ENCODE measurements at places on chromosomes 2 and 18. TPM values are rescaled to one million over a fixed set of nuclear protein-coding genes. Genes with fewer than 3 reads are reported as not detected.
A peak's percentile ranks its signal among the peaks of the same experiment; 100 is the strongest.

DNA sequence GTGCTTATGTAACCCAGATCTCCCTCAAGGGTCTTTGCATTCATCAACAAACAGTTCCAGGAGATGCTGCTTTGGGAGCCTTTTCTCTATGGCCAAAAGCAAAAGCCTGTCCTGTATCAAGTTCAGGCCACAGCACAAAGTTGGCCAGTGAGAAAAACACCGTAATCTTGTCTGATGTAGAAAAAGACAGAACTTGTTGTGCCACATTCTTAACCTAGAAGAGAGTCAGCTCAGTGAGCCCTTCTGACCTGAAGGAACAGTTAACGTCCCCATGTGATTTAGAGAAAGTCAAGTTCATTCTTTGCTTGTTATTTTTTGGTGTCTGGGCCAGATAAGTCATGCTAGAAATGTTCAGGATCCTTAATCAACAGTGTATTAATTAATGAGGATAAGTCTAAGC lies 7.8 kb upstream of the CNDP1 start:
- no peak for DNase-seq

DNA sequence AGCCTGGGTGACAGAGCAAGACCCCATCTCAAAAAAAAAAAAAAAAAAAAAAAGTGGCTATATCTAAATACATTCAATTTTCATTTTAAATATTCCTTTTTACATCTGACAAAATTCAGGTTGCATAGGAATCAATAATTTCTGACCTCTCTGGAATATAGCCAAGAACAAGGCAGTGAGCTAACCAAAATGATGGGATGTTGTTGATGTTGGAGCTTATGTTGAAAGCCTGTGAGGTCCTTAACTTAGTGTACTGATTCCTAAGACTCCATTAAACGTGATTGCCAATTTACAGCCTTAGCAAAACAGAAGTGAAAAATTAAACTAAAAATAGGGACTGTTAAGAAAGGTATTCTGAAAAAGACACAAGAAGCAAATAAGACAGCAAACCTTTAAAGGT lies 109.6 kb downstream of the MEP1B start:
- no peak for DNase-seq

DNA sequence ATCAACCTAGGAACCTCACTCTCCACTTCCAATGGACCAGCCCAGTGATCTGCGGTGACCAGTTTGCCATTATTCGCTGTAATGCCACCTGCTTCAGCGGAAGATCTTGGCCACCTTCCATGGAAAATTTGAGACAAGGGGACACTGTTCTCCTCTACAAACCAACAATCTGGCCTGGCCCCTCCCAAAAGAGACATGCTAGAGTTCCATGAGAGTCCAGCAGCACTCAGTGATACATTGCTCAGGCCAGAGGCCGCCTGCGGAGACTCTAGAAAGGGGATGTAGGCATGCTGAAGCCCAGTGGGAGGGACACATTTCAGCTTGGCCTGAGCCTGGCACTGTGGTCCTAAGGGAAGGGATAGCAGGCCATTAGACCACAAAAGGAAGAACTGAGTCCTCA lies 58.3 kb downstream of the COL6A3 start:
- no peak for DNase-seq

GRCh38 chr18:3060667-3061580 lies 48.0 kb upstream of the LPIN2 start:
- no peak for DNase-seq

- DNase-seq = no peak
Observed at GRCh38 chr2:104870100-104870975, 16.4 kb downstream of the POU3F3 start.

DNA sequence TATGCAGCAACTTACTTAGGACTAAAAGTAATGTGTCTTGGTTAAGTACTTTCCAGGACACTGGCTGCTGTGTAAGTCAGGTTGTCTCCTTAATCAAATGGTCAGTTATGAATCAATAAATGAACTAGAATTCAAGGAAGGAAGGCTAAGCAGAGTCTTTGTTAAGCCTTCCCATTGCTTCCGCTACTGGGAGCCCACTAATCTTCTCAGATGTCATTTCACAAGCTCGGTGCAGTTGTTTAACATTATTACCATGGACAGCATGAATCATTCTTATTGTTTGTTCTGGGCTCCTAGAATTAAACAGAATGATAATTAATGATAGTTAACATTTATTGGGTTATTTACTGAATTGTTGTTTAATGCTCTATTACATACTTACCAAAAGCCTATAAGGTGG lies 26.0 kb upstream of the MEIS1 start:
- DNase-seq = no peak

DNA sequence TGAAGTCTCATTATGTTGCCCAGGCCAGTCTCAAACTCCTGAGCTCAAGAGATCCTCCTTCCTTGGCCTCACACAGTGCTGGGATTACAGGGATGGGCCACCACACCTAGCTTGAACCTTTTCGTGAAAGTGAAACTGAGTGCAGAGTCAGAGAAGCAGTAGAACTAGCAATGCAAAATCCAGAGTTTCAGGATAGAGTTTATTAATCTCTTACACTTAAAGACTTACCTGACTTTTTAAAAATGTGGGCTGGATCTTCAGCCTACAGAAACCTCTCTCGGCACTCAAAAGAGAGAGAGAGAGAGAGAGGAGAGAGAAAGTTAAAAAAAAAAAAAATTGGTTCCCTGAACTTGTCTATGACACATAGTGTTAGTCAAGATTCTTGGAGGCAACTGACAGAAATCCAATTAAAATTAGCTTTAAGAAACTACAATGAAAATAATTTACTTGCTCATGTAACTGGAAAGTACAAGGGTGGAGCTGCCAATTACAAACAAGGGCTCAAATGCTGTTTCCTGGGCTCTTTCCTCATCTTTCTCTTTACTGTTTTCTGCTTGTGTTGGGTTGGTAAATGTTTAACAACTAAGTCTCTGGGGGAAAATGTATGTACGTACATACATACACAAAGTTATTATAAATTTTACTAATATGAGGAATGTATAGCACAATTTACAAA lies 98.1 kb upstream of the CERS6 start:
- no peak for DNase-seq

- no peak for DNase-seq
Observed at GRCh38 chr2:59112258-59112657, 871.1 kb upstream of the FANCL start.

DNA sequence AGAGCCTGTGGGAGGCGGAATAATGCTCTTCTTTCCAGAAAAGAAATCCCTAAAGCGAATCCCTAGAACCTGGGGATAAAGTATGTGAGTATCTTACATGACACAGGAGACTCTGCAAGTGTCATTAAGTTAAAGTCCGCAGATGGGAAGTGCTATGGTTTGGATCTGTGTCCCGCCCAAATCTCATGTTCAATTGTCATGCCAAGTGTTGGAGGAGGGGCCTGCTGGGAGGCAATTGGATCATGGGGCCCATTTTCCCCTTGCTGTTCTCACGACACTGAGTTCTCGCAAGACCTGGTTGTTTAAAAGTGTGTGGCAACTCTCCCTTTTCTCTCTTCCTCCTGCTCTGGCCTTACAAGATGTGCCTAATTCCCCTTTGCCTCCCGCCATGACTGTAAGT lies 207.8 kb downstream of the MYT1L start:
- DNase-seq = no peak

DNA sequence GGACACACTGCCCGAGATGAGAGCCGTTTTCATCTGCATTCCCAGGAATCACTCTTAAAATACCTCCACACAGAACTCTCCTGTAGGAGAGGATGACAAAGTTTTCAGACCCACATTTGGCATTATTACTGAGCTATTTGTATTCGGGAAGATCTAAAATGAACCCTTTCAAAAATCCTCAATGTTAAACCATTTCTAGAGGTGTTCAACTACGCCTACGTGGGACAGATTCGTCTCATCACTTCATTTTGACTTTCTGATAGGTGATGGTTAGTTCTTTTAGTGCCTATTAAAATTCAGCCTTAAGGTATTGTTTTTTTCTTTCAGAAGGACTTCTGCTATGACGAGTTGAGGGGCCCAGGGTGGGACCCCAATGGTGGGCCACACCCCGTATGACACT lies 71.4 kb upstream of the MGAT4A start:
- no peak for DNase-seq

GRCh38 chr2:200077838-200078237 lies 122.5 kb downstream of the MAIP1 start:
- no peak for DNase-seq

- DNase-seq = no peak
Observed at GRCh38 chr2:56170504-56170903, 13.3 kb upstream of the CCDC85A start.

DNA sequence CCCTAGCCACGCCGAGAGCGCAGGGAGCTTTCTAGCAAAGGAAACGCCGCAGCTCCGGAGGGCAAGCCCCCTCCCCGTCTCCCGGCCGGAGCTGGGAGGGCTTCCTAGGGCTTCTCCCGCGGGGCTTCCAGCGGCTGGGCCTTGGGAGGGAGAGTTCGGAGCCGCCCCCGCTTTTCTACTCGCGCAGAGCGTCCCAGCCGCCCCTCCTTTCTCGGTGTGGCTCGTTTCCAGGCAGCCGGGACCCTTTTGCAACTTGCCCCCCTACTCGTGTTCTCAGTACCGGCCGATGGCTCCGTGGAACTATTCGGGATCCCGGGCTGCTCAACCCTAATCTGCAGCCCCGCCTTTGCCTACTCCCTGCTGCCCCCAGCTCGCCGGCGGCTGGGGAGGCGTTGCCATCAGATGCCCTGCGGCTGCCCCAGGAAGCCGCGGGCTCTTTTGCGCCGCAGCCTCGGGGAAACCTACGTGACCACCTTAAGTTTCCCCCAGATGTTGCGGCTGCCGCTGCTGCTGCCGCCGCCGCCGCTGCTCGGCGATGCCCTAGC lies 1.5 kb upstream of the NR4A2 start:
- DNase-seq = peak; percentile 81

- DNase-seq = no peak
Observed at GRCh38 chr18:78399992-78400503, 579.6 kb upstream of the SALL3 start.

DNA sequence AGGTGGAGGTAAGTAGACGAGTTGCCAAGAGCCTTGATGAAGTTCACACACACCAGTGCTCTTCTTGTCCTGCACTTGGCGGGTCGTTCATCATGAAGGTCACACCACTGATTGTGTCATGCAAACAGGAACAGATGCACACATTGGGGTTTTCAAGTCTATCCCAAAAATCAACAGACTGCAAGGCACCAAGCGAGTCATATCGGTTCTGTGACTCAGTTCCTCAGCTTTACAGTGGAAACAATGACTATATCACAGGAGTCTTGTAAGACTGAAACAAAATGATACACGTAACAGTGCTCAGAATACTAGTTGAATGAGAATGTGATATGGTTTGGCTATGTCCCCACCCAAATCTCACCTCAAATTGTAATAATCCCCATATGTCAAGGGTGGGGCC lies 526.9 kb upstream of the ID2 start:
- no peak for DNase-seq

DNA sequence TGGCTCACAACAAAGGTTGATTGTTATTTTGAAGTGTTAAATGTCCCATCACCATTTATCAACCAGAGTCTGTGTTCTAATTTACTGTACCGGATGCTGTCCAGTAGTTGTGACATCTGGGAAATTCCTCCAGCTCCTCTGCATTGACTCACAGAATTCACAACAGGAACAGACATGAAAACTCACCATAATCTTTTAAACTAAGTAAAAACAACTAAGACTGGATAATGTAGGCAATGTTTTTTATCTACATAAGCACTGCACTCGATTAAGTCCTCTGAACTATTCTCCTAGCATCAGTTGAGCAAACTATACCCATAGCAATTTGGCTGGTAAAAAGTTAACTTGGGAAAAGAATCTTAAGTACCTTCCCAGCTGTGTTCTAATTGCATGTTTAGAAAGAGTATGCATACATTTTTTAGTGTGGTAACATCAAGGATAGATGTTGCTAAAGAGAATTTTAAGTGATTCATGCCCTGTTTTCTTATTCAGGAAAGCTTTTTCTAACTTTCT lies 42.9 kb upstream of the MYO1B start:
- DNase-seq = no peak

GRCh38 chr2:212271583-212271982 lies 267.0 kb downstream of the ERBB4 start:
- DNase-seq = no peak

DNA sequence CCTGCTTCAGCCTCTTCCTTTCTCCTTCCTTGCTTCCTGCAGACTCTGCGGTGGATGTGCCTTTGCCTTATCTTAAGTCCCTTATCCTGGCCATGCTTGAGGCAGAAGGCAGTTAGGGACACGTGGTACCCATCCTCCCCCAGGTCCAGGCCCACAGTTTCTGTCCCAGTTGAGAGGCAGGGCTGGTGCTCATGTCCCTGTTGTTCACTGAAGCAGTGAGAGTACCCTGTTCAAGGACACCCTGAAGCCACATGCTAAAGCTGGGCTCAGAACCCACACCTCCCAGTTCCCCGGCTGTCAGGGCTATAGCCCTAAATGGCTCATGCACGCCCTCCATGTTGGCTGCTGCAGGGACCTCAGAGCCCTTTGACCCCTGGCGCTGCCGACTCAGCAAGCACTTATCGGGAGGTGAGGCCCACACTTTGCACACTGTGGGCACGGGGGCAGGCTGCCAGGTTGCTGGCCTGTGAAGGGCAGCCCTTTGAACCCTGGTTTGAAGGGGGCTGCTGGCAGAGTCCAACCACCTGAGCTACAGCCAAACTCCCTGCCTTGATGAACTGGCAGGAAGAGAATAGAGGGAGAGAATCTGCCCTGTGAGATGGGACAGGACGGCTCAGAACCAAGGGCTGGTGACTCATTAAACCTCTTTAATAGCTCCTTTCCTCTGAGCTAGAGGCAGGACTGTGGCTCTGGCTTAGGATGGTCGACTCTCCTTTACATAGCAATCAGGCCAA lies 6.3 kb downstream of the KHK start:
- DNase-seq = no peak

DNA sequence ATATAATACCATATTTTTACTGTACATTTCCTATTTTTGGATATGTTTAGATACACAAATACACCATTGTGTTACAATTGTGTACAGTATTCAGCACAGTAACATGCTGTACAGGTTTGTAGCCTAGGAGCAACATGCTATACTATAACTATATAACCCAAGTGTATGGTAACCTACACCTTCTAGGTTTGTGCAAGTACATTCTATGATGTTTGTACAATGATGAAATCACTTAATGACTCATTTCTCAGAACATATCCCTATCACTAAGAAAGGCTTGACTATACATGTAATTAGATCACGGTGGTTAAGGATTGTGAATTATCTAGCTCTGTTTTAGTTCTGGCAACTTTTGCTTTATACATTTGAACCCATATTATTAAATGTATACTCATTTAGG lies 31.3 kb downstream of the NPHP1 start:
- DNase-seq = no peak

GRCh38 chr2:53422979-53423378 lies 344.6 kb upstream of the CHAC2 start:
- DNase-seq = peak; percentile 59

The IL36A gene
- total RNA-seq = not detected

The CAPN13 gene
- total RNA-seq = 0.94 TPM

The DNER gene
- 14.6 TPM for total RNA-seq

The PECR gene
- 19.2 TPM for total RNA-seq

The HOXD9 gene
- total RNA-seq = not detected

The RUFY4 gene
- not detected for total RNA-seq

The CDCA7 gene
- total RNA-seq = 75.7 TPM

The IL36RN gene
- total RNA-seq = not detected
